NCI-H2227 treated with DMSO at 0.1 percent for 48 hours (cell line): ENCODE measurements at places on chromosomes 1 and 21.

DNA sequence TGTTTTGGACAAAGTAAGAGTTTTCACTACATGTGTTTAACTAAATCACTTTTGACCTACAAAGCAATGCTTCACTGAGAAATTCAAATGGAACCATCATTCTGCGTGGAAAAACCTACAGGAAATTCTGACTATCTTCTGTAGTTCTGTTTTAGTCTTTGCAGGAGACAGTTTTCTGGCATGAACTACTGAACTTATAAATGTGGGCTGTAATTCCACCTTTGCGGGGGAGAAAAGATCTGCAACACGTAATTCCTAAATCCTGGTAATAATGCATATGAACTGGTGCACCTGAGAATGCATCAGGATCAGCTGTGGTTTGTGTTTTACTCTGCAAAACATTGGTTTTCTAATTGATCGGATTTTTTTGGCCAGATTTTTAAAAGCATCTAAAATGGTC lies 106.0 kb downstream of the VPS13D start:
- DNase-seq: no peak

DNA sequence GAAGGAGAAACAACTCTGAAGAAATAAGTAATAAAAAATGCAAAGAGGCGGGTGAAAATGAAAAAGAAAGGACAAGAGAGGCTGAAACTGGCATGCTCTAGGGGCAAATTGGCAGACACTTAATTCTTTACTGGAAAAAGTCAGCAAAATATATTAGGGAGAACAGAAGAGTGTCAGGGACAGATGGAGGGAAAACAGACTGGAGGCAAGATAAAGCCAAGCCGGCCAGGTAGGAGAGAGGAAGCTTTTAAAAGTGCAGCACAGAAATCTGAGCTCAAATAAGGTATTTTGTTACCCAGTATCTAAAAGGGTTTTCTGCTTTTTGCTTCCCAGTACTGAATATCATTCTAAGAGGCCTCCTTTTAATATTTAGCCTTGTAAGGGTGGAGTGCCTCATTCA lies 339.3 kb downstream of the PAPPA2 start:
- DNase-seq: no peak

- no peak for DNase-seq
Measured at GRCh38 chr1:201092738-201093137, 19.5 kb downstream of the CACNA1S start.

- no peak for DNase-seq
Measured at GRCh38 chr1:109151146-109151990, 37.5 kb downstream of the ELAPOR1 start.

GRCh38 chr1:180611016-180611930 lies 20.5 kb upstream of the XPR1 start:
- peak; percentile 72 for DNase-seq

DNA sequence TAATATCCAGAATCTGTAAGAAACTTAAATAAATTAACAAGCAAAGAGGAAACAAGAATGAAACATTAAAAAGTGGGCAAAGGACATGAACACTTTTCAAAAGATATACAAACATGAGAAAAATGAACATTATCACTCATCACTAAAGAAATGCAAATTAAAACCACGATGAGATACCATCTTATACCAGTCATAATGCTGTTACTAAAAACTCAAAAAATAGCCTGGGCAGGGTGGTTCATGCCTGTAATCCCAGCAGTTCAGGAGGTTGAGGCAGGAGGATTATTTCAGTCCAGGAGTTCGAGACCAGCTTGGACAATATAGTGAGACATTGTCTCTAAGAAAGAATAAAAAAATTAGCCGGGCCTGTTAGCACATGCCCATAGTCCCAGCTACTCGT lies 6.1 kb downstream of the ZNF124 start:
- no peak for DNase-seq

DNA sequence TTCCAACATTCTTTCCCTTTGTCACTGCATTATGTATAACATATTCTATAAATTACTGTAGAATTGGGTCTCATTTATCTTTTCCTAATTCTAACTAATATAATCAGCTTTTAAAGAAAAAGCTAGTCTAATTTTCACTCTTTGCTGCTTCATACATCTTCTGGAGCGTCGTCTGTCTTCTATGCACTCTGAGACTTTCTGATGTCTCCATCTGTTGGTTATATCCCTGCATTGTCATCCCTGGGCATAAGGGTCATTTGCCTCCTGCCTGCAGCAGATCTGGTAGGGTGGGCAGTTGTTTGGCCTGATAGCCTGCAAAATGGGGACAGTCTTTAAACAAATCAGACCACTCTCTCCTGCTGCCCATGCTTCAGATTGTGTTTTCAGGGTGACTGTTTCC lies 40.8 kb upstream of the DYNLT5 start:
- peak; percentile 19 for DNase-seq

- no peak for DNase-seq
Measured at GRCh38 chr1:55472784-55473183, 257.6 kb upstream of the USP24 start.

DNA sequence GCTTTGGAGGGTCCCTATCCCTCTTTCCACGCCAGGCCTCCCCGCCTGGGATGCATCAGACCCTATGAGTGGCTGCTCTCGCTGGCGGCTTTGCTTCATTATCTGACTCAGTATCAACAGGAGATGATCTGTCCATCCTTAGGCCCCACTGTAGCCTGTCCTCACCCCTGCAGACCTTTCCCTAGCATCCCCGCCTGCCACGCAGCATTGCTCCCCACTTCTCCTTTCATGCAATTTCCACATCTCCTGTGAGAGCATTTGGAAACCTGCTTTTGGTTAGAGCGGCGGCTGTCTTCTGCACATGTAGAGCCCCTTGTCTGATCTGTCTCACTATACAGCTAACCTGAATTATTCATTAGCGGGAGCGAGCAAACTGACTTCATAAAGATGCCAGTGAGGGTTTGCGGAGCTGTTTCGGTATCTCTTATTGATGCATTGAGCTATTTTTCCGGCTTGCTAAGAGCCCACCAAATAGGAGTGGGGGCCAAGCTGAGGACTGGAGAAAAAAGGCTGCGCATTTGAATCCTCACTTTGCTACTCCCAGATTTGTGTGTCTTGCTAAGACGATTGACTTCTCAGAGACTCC lies 40.0 kb upstream of the ATP2B4 start:
- no peak for DNase-seq

GRCh38 chr1:153390938-153391710 lies at the start of gene S100A8:
Gene S100A8 (minus strand): TSS chr1:153391073. CDS start chr1:153390535, 538 bp downstream.
- no peak for DNase-seq
